ENCODE measurements at places on chromosomes 2 and 18. TPM values are rescaled to one million over a fixed set of nuclear protein-coding genes. Genes with fewer than 3 reads are reported as not detected.

The IGFBP2 gene
- 88.0 TPM for total RNA-seq

The ABCA12 gene
- total RNA-seq, result 0.15 TPM

The RFX8 gene
- total RNA-seq, result not detected

The VAMP5 gene
- 0.55 TPM for total RNA-seq

The FHOD3 gene
- total RNA-seq, result 2.8 TPM

The PIAS2 gene
- total RNA-seq, result 7.2 TPM

The SOWAHC gene
- total RNA-seq, result 12.8 TPM

The ADAM17 gene
- total RNA-seq, result 33.3 TPM

The SAG gene
- not detected for total RNA-seq

The KHK gene
- 10.7 TPM for total RNA-seq

The AGXT gene
- total RNA-seq, result not detected

The ARMC9 gene
- total RNA-seq, result 16.6 TPM

The SEC11C gene
- total RNA-seq, result 53.9 TPM
